Neuronal stem cell (in vitro differentiated cells): ENCODE measurements at places on chromosomes 4 and X.
A peak's percentile ranks its signal among the peaks of the same experiment; 100 is the strongest.

DNA sequence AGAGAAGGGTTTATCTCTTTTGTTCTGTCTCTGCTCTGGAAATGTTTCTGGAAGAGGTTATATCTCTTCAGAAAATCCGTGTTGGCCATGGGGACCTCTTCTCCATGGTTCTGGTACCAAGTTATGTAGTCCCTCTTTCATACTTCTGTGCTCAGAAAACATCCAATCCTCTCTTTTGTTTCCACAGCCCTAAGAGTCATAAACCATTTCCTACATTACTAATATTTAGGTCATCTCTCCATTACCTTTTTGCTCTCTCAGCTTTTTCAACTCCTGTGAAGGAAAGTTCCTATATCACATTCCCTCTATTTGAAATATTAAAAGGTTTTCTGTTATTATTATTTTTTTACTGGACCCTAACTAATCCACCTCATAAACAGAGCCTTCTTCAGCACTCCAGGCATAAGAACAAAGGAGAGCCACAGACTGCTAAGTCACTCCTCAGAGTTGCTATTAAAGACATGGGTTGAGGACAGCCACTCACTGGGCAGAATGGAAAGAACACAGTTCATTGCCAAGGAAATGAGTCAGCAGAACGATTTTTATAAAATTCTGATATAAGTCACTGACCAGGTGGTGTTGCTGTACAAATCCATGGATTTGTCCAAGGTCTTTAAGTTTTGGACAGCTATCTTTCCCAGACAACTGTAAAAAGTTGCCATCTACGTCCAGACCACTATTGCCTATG is 122.4 kb upstream of the NPY2R start:
- DNase-seq, result no peak

DNA sequence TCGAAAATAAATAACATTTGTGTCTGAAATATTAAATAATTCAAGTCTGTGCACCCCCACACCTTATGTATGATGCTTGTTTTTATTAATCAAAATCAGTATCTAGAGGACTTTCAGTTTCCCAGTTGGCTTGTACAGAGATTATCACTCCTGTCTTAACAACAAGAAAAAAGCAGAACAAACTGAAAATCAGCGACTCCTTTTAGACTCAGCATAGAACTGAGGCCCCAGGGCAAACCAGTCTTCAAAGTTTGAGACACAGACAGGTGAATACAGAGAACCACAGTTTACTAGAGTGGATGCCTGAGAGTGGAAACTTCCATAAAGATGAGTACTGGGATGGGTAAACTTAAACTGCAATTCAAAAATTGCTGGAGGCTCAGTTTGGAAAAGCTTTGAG is 142.8 kb upstream of the KLF8 start:
- DNase-seq, result no peak

DNA sequence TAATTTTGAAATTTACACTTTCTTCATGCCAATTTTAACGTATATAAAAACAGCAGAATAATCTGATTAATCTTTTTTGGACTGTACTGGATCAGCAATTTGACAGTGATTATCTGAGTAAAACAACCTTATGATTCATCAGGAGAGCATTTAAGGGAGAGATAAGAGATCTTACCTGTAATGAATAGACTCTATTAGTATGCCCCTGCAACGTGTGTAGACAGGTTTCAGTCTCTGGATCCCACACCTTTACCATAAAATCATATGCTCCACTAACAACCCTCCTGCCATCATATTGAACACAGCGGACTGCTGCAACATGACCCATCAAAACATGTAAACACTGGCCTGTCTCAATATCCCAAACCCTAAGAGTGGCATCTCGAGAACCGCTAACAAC is 210.1 kb downstream of the FBXW7 start:
- no peak for DNase-seq

DNA sequence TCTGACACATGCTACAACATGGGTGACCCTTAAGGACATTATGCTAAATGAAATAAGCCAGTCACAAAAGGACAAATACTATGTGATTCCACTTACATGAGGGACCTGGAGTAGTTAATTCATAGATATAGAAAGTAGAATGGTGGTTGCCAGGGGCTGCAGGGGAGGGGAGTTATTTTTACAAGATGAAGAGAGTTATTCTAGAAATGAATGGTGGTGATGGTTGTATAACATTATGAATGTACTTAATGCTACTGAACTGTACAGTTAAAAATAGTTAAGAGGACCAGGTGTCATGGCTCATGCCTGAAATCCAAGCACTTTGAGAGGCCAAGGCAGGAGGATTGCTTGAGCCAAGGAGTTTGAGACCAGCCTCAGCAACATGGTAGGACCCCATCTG is 59.5 kb upstream of the MSANTD1 start:
- DNase-seq, result no peak

DNA sequence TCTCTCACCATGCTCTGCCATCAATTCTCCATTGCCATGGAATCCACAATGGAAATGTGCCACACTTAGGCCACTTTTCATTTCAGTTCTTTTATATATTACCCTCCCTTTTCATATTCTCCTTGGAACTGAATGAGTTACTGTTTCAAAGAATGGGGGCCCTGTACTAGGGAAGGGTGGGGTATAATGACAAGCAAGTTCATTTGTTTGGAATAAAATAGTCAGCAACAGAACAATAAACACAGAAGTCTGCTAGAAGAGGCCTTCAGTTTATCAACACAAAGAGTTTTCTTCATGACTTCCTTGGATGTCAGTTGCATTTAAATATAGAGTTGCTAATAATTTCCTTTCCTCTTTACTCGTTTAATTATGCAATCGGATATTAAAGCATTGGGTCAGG is 478.3 kb upstream of the FTHL17 start:
- no peak for DNase-seq

DNA sequence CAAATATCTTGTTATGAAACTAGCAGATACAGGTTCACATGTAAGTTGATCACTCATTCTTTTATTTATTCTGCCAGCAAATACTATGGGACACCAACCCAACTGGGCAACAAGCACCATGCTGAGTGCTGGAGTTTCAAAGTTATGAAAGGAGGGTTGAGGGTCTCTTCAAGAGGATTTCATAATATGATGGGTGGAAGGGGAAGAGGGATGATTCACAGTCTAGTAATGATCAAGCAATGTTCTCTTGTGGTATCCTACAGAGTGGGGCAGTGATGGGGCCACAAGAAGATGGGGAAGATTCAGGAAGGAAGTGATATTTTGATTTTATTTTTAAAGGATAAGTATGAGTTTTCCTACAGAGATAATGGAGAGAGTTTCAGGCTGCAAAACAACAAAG is 46.2 kb upstream of the TXK start:
- no peak for DNase-seq

- DNase-seq, result no peak
Observed at GRCh38 chrX:133215017-133215416, 3.1 kb downstream of the TFDP3 start.

GRCh38 chr4:5980436-5981155 is 37.6 kb downstream of the C4orf50 start:
- DNase-seq, result no peak

DNA sequence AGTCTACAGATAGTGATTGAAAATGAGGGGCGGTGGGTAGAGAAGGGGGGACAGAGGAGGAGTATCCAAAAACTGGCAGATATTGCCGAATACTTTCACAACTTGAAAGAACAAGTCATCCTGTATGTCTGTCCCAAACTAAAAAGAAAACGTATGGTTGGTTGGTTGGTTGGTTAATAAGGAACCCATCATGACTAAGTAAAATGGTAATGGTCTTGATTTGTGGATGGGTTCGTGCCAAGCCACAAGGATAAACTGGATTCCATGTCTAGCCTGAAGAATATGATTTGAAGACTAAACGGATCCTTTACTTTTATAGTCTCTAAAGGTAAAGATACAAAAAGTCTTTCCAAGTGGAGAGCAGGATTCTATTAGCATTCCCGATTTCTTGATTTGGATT is 208.4 kb downstream of the DCLK2 start:
- DNase-seq, result no peak

- peak; percentile 3 for DNase-seq
Observed at GRCh38 chrX:128781506-128781905, 729.3 kb upstream of the ACTRT1 start.

DNA sequence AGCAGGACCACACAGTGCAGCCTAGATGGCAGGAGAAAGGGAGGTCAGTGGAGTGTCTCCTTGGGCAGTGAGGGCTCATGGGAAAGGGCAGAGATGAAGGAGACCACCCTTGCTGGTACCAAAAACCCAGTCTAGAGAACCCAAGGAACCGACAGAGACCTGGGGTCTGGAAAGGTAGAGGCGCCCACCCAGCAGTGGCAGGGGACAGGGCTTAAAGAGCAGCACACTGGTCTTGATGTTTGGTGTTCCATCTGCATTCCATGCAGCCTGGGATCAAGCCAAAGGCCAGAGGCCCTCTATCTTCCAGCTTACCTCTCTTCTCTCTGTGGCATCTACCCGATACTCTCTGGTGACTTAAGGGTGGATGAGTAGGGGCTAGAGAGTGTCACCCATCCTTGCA is 127.5 kb downstream of the PJA1 start:
- no peak for DNase-seq

GRCh38 chrX:112677167-112677566 is 2.6 kb downstream of the LHFPL1 start:
- DNase-seq, result no peak

DNA sequence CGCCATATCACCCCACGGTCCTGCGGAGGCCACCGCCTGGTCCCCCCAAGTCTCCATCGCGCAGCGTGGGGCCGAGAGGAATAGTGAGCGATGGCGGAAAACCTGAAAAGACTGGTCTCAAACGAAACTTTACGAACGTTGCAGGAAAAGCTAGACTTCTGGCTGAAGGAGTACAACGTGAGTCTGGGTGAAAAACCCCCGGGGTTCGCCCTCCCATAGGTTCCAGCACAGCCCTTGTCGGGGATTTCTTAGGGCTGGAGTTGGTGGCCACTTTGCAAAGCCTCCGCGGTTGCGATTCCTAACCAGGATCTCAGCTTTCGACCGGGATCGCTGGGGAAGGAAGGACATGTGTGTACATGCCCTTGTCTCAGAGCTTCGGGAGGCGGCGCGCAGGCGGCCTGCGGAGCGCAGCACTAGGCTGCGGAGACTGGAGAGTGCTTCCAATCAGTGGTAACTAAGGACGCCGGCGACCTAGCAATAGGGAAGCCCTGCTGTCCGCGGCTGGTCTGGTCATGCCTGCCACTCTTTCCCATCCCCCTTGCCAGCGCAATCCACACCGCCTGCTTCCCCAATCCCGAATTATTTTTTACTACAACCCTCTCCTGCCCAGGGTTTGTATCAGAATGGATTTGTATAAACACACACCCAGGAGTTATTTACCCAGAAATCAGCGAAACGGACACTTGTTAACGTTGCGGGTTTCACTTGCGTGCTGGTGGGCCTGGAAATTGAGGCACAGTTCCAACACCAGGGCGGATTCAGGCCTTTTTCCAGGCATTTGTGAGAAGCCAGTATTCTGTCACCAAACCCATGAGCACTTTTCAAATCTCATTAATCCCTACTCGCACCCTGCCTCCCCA is 741 bp downstream of the SPATA18 start:
- peak; percentile 76 for DNase-seq

- DNase-seq, result no peak
Observed at GRCh38 chr4:145868637-145869409, 69.8 kb downstream of the ZNF827 start.

GRCh38 chrX:132668178-132668577 is 179.3 kb upstream of the MBNL3 start:
- DNase-seq, result no peak

DNA sequence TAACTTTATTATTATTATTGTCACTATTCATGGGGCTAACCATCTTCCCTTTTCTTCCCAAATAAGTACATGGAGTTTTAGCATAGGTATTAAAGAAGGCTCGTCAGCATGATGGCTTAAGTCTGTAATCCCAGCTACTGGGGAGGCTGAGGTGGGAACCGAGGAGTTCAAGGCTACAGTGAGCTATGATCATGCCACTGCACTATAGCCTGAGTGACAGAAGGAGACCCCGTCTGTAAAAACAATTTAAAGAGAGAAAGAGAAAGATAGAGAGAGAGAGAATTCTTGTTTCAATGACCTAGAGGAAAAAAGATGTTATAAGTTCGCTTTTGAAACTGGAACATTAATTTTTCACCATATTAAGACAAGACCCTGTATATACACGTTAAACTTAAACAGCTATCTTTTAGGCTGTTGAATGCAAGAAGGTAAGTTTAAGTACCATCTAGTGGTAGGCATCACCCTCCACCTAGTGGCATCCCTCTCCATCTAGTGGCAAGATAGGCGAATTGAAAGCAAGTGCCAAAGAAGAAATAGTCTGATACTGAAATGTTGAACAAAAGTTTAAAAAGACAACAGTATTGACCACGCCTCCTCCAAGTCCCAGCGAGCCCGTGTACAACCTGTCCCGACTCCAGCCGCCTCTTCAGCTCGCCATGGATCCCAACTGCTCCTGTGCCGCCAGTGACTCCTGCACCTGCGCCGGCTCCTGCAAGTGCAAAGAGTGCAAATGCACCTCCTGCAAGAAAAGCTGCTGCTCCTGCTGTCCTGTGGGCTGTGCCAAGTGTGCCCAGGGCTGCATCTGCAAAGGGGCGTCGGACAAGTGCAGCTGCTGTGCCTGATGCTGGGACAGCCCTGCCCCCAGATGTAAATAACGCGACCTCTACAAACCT is 26.0 kb upstream of the YTHDC1 start:
- DNase-seq, result peak; percentile 29

GRCh38 chr4:24328711-24329110 is 255.6 kb downstream of the DHX15 start:
- DNase-seq, result peak; percentile 65

DNA sequence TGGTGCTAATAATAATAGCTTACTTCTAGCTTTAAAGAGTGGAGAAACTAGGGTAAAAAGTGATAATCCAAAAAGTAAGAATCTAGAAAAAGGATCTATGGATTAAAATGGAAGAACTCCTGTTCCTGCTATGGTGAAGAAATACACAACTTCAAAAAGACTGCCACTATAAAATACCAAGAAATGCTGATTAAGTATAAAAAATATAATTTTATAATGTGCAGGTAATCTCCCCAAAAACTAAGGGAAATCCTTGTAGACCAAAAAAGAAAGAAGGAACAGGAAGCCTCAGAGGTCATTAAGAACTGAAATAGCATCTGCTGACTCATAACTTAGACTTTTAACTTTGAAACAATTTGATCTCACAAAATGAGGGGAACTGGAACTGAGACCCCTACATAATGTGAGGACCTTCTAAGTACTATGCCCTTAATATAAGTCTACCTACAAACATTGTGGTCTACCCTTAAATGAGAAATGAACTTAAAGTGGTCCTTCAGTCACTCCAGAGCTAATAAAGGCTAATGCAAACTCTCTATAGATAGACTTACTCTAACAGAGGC is 50.6 kb upstream of the SRPX start:
- DNase-seq, result no peak

DNA sequence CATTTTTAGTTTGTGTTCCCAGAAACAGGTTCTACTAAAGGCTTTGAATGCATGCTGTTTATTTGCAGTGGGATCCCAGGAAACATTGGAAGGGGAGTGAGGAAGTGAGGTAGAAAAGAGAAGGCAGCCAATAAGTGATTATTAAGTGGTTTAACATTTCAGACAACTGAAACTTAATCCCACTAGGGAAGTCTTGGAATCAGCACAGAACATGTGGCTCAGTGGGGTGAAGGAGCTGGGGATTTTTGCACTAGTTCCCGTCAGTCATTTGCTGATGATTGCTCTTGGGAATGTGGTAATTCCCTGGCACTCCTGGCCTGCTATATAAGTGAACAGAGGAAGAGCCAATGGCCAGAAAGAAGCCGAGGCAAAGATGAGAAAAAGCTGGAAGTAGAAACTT is 1053.0 kb upstream of the IGFBP7 start:
- DNase-seq, result no peak

- no peak for DNase-seq
Observed at GRCh38 chrX:45714866-45715265, 514.2 kb upstream of the DIPK2B start.

GRCh38 chr4:185738038-185738552 is 73.9 kb downstream of the SORBS2 start:
- no peak for DNase-seq
